ENCODE measurements at places on chromosomes 4 and X. TPM values are rescaled to one million over a fixed set of nuclear protein-coding genes. Genes with fewer than 3 reads are reported as not detected.

GRCh38 chrX:17826609-17827496 lies 34.2 kb downstream of the RAI2 start:
- DNase-seq, result no peak

DNA sequence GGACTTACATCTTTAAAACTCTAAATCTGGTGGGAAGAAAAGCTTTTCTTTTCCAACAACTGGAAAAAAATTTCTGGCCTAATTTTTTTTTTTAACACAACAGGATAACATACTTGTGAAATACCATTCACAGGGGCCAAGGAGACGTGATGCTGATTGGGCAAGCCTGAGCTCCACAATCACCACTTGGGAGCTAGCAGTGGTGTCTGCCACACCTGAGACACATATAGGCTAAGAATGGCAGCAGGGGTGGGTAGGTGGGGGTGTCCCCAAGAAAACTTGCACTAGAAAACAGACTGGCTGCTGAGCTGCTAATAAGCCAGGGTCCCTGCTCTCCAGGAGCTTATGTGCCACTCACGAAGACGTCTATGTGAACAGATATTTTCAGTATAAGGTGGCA lies 5.6 kb upstream of the PKD2 start:
- no peak for DNase-seq

DNA sequence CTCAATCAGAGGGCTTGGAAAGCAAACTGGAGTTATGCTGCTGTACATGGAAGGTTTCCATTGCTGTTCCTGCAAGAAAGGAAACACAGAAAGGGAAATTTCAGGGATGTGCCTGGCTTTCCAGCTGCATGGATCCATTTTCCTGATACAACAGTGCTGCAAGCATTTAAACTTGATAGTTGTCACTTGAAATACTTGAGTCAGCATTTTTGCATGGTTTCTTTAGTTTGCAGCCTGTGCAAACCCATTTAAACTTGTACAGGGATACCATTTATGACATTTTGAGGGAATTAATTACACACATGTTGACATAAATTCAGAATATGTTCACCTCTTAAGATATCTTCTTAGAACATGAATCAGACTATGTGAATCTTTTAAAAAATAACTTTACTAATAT lies 131.1 kb upstream of the RASGEF1B start:
- DNase-seq, result no peak

DNA sequence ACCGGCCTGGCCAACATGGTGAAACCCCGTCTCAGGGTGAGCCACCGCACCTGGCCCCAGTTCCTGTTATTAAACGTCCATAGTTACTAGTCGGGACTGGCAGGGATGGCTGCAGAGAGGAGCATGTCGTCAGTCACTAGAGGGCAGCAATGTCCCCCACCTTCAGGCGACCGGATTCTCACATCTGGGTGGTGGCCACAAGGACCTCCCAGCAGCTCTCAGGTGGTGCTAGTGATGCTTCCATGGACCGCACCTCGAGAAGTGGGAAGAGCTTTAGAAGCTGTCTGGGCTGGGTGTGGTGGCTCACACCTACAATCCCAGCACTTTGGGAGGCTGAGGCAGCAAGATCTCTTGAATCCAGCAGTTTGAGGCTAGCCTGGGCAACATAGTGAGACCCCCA lies 13.3 kb upstream of the IL3RA start:
- no peak for DNase-seq

GRCh38 chr4:33437406-33437805 lies 2717.2 kb downstream of the PCDH7 start:
- no peak for DNase-seq

GRCh38 chr4:137674066-137674465 lies 141.8 kb upstream of the PCDH18 start:
- no peak for DNase-seq

- DNase-seq, result no peak
Measured at GRCh38 chrX:37509349-37509748, 62.1 kb upstream of the LANCL3 start.

GRCh38 chr4:165384186-165384585 lies 5.4 kb downstream of the CPE start:
- DNase-seq, result no peak

- DNase-seq, result no peak
Measured at GRCh38 chr4:151866592-151866918, 105.7 kb upstream of the GATB start.

DNA sequence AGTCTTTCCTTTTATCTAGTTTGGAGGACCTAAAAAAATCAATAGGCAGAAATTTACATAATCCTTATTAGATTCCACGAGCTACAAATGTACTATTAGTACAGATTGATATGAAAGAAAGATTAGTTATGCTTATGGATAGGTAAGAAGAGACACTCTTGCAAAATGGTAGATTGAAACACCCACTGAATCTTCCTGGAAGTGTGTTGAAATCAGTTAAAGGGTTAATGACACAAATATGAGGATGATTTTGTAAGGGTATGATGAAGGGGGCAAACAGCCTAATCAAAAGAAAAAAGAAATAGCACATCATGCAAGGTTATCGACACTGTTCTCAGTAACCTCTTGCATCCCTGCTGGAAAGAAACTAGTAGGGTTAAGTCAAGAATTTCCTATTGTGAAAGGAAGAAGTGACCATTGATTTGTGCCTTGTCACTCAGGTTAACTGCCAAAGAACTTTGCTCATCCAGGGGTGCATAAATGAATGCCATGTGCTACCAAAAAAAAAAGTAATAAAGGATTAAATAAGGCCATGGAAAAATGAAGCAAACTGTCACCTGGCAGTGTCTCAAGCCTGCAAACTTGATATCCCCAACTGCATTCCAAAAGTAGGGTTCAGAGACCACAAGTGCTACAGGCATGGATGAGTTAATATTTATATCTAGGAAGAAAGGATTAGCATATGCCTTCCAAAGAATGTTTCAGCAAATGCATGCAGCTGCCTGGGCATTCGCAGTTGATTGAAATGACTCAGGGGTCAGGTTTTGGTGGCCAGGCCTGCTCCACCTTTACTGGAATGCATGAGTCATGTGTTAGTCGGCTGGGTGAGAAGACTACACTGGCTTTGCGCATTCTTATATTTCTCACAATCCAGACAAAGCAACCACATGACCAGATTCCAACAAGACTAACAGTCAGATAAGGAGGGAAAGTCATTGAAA lies 78.3 kb upstream of the ATXN3L start:
- DNase-seq, result peak; percentile 45

DNA sequence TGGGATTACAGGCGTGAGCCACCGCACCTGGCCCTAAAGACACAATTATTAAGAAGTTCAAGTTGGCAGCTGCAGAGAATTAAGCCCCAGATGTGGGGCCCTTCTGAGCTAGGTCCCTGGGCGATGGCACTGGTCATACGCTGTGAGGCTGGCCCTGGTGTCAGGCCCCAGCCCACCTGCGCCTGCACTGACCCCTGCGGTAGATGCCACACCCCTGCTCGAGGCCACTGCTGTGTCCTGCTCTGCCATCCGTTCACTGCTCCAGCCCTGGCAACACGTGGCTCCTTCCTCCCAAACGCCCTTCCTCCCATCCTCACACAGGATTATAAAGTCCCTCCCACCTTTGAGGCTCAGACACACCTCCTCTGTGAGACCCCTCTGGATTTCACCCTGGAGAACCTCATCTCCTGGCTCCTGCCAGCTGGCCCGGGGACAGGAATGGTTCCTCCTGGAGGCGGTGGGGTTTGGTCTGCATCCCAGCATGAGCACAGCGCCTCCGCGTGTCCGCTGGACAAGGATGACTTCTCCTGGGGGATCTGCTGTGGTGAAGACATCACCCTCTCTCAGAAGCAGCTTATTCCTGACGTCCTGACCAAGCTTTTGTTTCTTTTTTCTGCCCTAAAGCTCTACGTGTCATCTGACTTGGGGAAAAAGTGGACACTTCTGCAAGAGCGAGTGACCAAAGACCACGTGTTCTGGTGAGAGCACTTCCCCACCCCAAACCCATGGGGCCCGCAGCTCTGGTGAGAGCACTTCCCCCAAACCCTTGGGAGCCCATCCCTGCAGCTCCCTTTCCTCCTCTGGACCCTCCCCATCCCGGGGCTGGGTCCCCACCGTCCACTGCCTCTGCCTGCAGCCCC lies 219.0 kb upstream of the PSAPL1 start:
- no peak for DNase-seq

DNA sequence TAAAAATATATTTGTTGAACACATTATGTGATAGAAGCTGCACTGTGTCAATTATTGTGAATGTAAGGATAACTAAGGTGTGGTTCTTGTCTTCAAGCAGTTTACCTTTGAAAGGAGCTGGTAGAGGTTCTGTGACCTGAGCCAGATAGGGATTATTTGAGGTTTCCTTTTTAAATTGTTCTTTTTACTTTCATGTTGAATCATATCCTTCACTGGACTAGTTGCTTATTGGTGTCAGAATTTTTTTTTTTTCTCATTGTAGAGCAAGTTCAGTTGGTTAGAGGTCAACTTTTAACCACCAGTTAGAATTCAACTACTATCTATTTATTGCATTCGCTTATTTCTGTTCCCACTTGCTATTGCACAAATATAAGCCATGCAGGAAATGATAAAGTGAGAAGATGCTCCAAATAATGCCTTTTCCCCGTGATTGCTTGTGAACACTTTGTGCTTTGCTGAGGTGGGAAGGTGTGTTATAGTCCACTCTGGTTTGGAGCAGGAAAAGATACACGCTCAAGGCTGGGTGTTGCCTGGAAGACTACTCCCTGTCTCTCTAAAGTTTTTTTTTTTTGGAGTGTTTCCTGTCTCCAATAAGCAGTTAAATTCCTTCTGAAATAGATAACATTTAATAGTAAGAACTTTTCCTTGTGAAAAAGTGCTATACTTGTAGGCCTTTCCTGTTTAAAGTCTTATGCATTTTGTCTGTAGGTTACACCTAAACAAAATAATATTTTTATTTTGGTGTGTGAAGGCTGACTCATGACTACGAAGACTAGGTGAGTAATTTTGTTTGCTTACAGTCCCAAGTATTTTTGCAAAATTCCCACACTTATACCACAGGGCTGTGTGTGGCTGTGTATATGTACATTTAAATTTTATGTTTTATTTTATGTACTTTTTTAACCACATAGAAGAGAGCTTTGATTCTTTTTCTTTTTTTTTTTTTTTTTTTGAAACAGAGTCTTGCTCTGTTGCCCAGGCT lies 83.8 kb upstream of the LCORL start:
- no peak for DNase-seq

CYLC1 gene
- not detected for total RNA-seq

SSX2B gene
- total RNA-seq, result not detected

STARD8 gene
- 25.4 TPM for total RNA-seq

TRPC5OS gene
- not detected for total RNA-seq

PTTG2 gene
- not detected for total RNA-seq

HSFX3 gene
- not detected for total RNA-seq

FDCSP gene
- total RNA-seq, result not detected
